ENCODE measurements at places on chromosomes 11 and 22.
A peak's percentile ranks its signal among the peaks of the same experiment; 100 is the strongest.

- no peak for DNase-seq
Observed at GRCh38 chr11:116707161-116707629, 65.6 kb downstream of the BUD13 start.

GRCh38 chr11:48125866-48126265 lies 90.7 kb upstream of the OR4B1 start:
- DNase-seq = no peak

GRCh38 chr11:120928627-120929026 lies 95.3 kb upstream of the TBCEL start:
- DNase-seq = no peak

DNA sequence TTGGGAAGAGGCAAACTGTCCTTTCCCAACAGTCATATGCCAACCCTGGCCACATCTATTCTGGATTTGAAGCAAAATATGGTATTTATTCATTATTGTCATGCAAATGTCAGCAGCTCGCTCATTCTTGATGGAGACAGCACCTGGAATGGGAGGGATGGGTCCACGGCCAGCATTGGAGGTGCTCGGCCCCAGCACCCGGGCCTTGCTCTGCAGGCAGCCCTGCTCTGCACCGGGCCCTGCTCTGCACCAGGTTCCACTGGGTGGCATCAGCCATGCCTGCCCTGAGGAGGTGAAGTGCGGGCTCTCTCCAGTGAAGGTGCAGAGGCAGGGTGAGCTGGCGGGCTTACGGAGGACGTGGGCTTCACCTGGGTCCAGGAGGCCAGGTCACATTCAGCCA lies 19.8 kb downstream of the LRP5 start:
- DNase-seq = no peak

GRCh38 chr11:44651535-44652155 lies 75.1 kb upstream of the TSPAN18 start:
- no peak for DNase-seq

- no peak for DNase-seq
Observed at GRCh38 chr11:78714539-78714938, 139.9 kb upstream of the NARS2 start.

- no peak for DNase-seq
Observed at GRCh38 chr22:44473580-44473979, 24.5 kb downstream of the RTL6 start.

GRCh38 chr22:17692841-17693240 lies 54.3 kb downstream of the BCL2L13 start:
- no peak for DNase-seq

- DNase-seq = no peak
Observed at GRCh38 chr11:80900265-80900664, 1459.4 kb upstream of the TENM4 start.

GRCh38 chr11:8066036-8066910 lies 14.7 kb upstream of the TUB start:
- no peak for DNase-seq

GRCh38 chr11:67640021-67640757 lies 626 bp upstream of the TBX10 start:
- no peak for DNase-seq

DNA sequence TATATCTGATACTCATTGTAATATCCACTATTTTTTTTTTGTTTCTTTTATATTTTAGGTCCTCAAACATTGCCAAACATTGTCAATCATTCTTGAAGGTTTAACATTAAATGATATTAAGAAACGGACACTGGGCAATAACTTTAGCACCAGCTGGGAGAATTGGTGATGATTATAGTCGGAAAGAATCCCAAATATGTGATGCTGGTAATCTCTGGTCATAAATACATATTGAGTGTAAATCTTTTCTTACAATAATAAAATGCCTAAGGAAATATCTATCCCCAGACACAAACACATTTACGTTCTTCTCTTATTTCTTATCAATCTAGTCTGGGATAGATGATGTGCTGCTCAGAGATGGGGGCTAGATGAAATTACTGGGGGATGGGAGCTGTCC lies 25.2 kb downstream of the OR51E2 start:
- peak; percentile 37 for DNase-seq

DNA sequence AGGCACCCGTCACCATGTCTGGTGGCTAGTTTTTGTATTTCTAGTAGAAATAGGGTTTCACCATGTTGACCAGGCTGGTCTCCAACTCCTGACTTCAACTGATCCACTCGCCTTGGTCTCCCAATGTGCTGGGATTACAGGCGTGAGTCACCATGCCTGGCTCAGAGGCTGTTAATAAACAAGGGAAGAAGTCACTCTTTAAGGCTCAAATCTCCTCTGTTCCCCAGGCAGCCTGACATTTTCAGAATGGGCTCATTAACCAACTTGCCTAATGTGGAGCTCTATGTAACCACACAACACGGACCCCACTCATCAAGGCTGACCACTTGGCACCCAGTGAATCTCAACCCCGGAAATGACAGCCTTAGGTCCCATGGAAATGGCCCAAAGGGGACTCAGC lies 24.1 kb downstream of the APOL3 start:
- DNase-seq = no peak

GRCh38 chr11:79388201-79388600 lies 52.6 kb downstream of the TENM4 start:
- DNase-seq = no peak

GRCh38 chr11:125262194-125262829 lies 97.8 kb downstream of the PKNOX2 start:
- no peak for DNase-seq

DNA sequence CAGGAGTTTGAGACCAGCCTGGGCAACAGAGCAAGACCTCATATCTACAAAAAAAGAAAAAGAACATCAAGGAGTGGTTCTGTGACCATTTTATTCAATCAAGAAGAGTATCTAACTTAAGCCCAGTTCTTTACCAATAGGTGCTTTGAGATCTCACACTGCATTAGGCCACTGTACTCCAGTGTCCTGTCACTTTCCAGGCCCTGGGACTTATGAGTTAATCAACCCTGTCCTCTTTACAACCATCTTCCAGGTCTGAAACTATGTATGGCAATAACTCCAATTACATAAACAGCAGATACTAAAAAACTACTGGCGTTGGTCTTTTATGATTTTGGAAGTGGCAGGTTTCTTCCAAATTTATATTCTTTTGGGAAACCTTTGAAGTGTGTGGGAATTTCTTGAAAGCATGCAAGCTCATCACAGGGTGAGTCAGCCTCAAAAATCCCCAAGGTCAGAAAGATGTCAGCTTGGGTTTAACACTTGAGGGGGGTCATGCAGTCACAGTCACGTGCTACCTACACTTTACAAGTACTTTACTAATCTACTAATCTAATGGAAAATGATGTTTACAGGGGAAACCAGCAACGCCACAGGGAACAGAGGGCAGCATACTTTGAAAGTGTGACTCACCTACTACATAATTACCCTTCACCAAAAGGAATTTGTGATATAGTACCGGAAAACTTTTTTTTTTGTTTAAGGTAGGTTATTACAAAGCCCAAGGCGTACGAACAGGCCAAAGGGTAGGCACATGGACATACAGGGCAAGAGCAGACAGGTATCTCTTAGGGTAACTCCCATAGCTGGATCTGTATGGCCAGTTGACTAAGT lies 15.6 kb downstream of the PISD start:
- peak; percentile 92 for DNase-seq

DNA sequence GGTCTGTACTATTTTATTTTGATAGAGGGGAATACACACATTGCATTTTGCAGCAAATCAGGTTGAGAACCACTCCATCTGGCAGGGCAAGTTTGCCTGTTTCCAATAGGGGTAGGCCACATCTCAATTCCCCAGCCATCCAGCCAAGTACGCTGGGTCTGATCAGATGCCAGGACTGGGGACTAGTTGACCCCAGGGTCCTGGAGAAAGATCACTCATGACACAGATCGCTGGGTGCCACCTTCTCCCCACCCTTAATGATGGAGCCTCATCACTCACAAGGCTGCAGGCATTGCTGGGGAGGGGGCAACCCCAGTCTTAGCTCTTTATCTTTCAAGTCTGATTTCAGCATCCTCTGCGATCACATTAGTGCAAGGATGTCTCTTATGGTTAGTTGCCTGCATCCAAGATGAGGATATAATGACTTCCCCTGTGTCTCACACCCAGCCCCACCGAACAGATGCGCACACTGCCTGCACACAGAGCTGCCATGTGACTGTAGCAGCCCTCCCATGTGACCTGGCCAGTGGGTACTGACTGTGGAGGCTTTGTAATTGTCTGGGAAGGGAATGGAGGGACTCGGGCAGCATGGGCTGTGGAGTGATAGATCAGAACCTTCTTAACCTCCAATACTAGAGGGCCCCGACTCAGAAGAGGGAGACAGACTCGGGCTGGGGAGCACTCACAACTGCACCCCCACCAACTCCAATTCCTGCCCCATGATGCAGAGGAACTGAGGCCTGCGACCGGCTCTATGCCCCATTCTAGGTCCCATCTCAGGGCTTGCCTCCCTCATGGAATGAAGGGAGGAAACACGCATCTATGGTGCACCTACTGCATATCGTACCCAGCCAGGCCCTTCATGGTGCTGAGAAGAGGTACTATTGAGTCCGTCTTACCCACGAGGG lies 155.8 kb downstream of the DSCAML1 start:
- no peak for DNase-seq

DNA sequence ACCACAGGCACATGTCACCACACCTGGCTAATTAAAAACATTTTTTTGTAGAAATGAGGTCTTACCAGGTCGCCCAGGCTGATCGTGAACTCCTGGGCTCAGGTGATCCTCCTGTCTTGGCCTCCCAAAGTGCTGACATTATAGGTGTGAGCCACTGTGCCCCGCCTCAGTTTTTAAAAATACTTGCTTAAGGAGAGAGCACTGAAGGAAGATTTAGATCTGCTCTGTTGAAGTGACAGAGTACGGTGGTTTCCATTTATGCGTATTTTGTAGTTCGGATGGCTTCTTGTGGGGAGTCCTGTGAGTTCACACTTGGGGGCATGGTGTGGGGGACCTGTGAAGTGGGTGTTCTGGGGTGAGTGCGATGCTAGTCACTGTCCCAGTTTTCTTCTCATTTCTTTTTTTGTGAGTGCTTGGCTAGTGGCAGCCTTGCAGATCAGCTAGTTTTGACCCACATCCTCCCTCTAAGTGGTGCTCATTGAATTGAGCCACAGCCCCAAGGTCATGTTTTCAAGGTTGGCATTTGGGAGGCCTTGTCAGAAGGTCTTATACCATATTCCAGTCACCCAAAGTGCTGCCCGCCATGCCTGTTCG lies 31.5 kb downstream of the PTPRJ start:
- DNase-seq = no peak

GRCh38 chr11:2901854-2902783 lies 16.5 kb upstream of the CDKN1C start:
- DNase-seq = peak; percentile 68

DNA sequence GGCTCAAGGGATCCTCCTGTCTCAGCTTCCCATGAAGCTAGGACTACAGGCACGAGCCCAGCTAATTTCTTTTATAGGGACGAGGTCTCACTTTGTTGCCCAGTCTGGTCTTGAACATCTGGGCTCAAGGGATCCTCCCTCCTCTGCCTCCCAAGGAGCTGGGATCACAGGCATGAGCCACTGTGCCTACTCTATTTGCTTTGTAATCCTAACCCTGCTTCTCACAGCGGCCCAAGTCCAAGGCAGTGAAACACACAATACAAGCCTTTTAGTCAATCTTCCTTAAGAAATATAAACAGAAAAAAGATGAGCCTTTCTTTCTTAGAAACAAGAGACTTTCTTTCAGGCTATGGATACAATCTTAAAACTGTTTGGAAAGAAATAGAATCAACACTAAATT lies 115.2 kb upstream of the SORL1-AS1 start:
- no peak for DNase-seq

- DNase-seq = no peak
Observed at GRCh38 chr11:103920933-103921332, 115.5 kb upstream of the DDI1 start.

DNA sequence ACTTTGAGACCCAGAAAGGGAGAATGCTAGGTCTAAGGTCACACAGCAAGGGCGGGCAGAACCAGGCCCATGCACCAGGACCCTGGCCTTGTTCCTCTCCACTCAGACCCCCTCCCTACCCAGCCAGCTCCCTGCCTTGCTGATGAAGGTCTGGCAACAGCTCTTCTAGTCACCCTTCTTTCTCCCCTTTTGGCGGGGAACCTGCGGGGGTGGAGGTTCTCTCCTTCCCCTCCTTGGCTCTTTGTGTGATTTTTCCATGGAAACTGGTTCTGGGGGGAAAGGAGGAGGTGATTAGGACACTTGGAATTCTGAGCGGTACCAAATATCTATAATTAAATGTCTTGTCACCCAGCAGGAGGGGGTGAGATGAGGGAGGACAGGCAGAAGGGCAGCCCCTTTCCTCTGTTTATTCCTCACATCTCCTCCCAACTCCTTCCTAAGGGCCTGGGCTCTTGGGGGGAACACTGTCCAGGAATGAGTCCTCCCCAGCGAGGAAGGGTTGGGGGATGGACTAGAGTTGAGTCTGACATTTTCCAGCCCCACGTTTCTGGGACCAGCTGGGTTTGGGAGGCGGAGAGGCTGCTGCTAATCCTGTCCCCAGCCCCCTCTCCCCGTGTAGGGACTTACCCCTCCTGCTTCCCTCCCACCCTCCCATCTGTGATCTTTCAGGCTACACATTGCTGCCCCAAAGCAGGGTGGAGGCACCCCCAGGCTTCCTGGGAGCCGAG lies 7.4 kb downstream of the ARHGEF17 start:
- DNase-seq = no peak

GRCh38 chr22:33114565-33114964 lies 56.4 kb upstream of the SYN3 start:
- no peak for DNase-seq

GRCh38 chr22:41001722-41002122 lies 50.5 kb downstream of the RBX1 start:
- no peak for DNase-seq

DNA sequence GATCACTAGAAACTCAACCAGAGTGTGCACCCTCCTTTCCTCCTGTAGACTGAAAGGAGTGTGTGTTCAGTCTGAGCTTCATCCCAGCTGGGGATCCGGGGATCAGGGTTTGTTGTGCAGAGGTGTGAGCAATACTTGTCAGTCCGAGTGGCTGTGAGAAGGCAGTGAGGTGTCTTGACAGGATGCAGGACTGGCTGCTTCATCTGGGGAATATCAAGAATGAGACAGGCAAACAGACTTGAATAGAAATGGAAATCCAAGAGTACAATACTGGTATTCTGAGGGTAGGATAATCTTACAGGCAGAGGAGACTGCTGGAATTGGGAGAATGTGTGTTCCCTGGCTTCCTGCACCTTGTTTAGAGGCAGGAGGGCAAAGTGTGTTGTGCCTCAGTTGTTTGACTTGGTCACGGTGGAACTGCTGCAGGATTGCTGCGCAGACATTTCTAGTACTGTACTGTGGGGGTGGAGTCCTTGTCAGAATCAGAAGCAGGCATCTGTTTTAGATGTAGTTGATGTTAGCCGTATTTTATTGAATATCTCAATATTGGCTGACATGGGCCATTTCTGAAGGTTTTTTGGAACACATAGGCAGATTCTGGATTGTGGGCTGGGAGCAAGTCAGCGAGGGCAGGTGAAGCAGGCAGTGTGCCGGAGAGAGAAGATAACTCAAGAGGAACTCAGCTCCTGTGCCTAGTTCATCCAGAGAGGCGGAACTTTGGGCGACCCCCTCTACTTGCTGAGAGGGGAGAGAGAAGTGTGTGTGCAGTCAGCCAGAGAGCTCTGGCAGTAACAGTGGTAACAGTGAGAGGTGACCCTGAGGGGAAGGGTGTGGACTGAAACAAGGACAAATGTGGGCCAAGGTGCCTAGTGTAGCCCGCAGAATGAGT lies 27.1 kb upstream of the GRK2 start:
- DNase-seq = no peak
